ENCODE measurements at places on chromosomes 7 and 10. TPM values are rescaled to one million over a fixed set of nuclear protein-coding genes. Genes with fewer than 3 reads are reported as not detected.

The INSYN2A gene
- 0.60 TPM for polyA plus RNA-seq

The SLC37A3 gene
- 49.7 TPM for polyA plus RNA-seq

The SMO gene
- 41.3 TPM for polyA plus RNA-seq

The SPDYE2 gene
- polyA plus RNA-seq: 8.5 TPM

The TMEM184A gene
- 2.1 TPM for polyA plus RNA-seq

The GATA3 gene
- 11.4 TPM for polyA plus RNA-seq

The FKBP14 gene
- polyA plus RNA-seq: 29.6 TPM

The CXCL12 gene
- 30.6 TPM for polyA plus RNA-seq

The LOXL4 gene
- 3.1 TPM for polyA plus RNA-seq

The NPY4R2 gene
- polyA plus RNA-seq: 0.62 TPM

The MYH16 gene
- polyA plus RNA-seq: 0.09 TPM

The POU6F2 gene
- 1.7 TPM for polyA plus RNA-seq

The PTPRE gene
- polyA plus RNA-seq: 8.8 TPM

The MSMB gene
- not detected for polyA plus RNA-seq

The NET1 gene
- polyA plus RNA-seq: 20.0 TPM

The VSTM4 gene
- polyA plus RNA-seq: 3.6 TPM

The XPNPEP1 gene
- 68.1 TPM for polyA plus RNA-seq

The NME8 gene
- not detected for polyA plus RNA-seq

The ATOH7 gene
- polyA plus RNA-seq: 0.50 TPM

The GSTO2 gene
- 5.1 TPM for polyA plus RNA-seq

The OR2A1 gene
- not detected for polyA plus RNA-seq

The ANKRD26 gene
- 30.9 TPM for polyA plus RNA-seq

The MUC12 gene
- not detected for polyA plus RNA-seq

Data from cardiac muscle cell (in vitro differentiated cells and primary cell).